Suppressor macrophage (primary cell): ENCODE measurements at places on chromosomes 3 and 15.

DNA sequence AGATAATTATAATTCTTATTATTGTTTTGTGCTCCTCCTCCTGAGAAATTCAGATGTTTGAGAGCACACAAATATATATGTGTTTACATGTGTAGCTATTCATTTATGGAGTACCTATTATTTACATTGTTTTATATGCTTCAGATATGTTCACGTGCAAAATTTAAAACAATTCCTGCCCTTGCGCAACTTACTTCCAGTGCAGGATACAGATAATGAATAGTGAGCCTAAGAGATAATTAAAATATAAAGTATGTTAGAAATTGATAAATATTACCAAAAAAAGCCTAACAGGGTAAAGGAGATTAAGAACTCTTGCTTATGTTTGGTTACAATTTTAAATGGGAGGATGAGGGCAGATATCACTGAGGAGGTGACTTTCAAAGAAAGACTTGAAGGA, 81.7 kb upstream of the DPH6 start:
- no peak for DNase-seq

GRCh38 chr3:8438507-8439079, 63.0 kb upstream of the LMCD1 start:
- DNase-seq: no peak

DNA sequence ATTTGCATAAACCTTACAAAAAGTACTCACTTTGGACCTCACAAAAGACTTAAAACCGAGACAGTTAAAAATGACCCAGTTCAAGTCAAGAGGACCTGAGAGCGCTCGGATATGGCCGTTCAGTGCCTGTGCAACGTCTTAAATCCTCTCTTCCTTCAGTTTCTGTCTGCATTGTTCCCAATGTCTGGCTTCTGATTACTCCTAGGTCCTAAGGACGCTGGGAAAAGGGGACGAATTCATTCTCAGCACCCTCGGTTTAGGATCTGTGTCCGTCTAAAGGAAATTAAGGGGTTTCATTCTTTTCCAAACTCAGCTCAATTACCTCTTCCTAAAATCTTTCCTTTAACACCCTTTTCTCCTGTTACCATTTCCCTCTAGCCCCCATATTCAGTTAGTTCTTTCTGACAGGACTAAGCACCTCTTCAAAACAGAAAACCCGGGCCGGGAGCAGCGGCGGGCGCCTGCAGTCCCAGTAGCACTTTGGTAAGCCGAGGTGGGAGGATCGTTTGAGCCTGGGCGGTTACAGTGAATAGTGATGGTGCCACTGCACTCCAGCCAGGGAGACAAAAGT, 970 bp downstream of the DPPA4 start:
- peak; percentile 63 for DNase-seq

DNA sequence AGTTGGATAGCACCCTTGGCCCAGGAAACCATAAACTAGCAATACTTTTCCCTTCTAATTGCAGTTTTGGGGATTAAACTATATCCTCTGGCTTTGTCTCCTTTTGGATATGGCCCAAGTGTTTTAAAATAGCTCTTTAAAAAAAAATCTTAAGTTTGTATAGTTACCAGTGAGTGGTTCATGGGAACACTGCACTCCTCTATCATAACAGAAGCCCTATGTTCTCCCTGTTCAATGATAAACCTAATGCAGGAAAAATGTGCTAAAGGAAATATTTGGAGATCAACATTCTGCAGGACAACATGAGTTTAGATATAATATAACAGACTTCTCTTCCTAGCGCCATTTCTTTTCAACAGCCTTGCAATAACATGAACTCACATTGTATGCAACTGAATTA, 13.1 kb downstream of the MRPL47 start:
- no peak for DNase-seq

DNA sequence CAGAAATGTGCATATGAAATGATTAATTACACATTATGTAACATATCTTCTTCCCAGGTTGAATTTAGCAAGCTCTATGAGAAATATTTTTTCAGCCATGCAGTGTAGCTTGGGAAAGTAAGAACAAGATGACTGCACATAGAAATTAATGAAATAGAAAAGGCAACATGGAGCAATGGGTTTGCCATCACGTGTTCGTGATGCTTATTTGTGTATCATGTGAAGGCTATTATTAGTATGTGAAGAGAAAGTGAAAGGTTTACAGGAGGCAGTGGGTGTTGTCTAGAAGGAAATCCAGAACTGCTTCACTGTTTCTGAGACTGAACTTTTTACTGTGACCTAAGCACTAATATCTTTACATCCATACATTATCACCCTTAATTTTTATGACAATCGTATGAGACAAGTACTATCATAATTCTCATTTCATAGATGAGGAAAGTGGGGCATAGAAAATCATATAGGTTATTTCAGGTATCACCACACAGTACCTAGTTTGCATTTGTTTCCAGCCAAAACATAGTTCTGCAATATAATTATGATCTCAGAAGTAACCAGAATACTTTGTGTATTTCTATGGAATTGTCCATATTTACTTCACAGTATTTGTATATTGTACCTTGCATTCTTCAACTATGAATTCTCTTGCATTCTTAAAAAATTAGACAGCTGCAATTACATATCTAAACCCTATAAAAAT, 14.9 kb downstream of the SERPINI1 start:
- DNase-seq: peak; percentile 80

- no peak for DNase-seq
These were observed 388.0 kb upstream of the LMCD1 start for GRCh38 chr3:8113626-8114025.

DNA sequence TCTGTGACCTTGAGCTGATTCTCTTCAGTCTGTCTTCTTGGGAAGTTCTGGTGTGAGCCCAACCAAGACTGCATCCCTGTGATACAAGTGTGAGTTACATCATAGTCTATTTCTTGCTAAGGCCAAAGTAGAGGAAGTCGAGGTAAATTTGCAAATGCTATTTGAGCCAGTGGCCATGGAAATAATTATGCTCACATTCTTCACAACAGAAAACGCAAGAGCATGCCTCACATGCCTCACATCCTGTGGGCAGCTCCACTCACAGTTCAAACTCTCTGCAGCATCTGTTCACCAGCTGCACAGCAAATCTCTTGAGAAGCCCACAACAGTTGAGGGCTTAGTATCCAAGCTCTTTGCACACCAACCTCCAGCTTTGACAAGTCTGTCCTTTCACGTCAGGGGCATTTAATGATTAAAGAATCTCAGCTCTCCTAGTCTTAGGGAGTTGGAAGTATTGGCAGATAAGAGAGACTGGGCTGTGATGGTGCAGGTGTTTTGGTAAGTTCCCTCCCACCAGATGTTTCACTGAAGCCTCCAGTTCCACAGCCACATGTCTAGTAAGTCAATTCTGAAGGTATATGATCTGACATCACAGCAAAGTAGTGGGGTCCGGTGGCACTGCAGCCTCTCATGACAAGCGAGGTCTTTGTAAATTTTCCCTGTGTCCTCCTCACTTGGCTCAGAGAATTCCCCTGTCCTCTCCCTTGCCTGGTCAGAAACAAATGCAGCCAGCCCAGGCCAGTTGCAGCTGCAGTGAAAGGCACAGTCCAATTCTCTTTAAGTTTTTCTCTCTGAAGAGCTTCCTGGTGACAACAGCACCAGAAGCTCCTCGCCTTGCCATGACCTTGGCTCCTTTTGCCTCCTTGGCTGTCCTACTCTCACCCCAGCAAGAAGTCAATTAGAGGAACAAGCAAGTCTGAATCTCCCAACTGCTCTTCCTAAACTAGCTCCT, 166.1 kb downstream of the SSR3 start:
- DNase-seq: no peak

GRCh38 chr3:194485881-194486539, 792 bp downstream of the ATP13A3 start:
- peak; percentile 51 for DNase-seq

- DNase-seq: no peak
These were observed 199.2 kb downstream of the CACNA2D3 start for GRCh38 chr3:54321520-54321919.

DNA sequence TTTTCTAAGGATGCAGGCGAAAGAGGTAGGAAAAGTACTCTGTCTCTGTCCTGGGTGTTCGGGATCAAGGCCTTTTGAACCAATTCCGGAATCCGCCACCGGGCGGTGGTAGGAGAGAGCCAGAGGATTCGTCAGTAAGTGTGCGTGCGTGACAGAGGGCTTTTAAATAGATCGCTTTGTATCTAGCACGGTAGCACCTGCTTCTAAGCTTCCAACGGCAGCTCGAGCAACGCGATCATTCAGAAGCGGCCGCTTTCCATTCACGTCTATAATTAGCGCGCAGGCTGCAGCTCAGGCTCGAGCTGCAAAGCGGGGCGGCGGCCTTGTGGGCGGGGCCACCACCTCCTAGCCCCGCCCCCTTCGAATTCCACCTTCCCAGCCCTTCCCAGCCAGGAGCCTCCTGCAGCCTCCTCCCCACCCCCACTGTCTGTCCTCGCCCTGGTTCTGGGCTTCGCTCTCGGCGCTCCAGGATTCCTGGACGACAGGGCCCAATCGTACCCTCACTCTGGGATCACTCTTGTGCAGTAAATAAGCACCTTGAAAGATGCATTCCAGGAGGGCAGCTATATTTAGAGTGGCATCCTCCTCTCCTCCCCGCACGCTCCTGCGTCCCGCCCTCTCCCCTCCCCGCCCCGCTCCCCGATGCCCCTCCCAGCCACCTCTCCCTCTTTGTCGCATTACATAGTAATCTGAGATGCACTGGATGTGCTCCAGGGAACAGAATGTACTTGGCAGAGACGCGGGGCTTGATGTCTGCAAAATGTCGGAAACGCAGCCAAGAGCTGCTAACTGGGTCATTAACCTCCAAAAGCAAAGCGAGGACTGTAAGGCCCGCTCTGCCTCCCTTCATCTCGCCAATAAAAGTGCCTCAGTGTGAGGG, 224.1 kb upstream of the TPRG1 start:
- DNase-seq: peak; percentile 84

- DNase-seq: peak; percentile 54
These were observed 43.0 kb downstream of the ZBTB38 start for GRCh38 chr3:141411251-141411771.

GRCh38 chr3:123739754-123740153, 144.4 kb downstream of the MYLK start:
- DNase-seq: no peak

DNA sequence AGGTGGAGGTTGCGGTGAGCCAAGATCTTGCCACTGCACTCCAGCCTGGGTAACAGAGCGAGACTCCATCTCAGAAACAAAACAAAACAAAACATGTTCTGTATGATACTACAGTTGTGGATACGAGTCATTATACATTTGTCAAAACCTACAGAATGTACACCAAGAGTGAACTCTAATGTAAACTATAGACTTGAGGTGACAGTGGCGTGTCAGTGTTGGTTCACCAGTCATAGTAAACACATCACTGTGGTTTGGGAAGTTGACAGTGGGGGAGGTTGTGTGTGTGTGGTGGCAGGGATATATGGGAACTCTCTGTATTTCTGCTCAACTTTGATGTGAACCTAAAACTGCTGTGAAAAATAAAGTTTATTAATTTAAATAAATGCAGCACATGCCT, 33.0 kb upstream of the GNB5 start:
- DNase-seq: peak; percentile 46

DNA sequence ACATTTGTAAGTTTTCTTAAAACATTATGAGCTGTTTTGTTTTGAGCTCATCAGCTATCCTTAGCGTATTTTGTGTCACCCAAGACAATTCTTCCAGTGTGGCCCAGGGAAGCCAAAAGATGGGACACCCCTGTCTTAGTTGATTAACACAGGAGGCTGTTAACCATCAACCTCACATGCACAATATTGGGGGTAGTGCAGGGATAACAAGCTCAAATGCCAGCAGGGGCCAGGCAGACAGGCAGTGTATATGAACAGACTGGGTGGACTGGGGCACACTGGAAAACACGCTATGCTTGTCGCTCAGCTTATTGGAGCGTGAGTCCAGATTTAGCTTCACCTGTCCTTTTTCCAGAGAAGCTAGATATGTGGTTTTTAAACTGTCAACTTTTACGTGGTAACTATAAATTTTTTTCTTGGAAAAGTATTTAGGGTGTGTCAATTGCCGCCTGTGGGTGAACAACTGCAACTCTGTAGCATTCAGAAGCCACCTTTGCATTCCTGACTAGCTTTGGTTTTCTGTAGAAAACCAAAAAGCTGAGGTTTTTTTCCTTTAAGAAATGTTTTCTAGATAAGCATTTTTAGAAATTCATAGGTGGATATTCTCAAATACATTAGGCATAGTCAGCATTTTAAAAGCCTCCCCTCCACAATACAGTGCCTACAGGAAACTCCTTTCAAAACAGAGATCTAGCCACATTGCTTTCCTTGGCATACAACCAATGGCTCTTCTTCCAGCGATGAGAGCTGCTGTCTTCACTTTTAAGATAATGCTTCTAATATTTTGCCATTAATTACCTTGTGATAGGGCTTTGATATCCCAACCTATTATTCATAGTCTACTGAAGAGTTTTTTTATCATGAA, 14.6 kb downstream of the PSMD6 start:
- no peak for DNase-seq

- DNase-seq: no peak
These were observed 82.1 kb downstream of the SMAD3 start for GRCh38 chr15:67147396-67147949.

GRCh38 chr15:68621535-68621934, 42.7 kb downstream of the CORO2B start:
- no peak for DNase-seq

- no peak for DNase-seq
These were observed 121.2 kb upstream of the RASGRP1 start for GRCh38 chr15:38685686-38686339.

- peak; percentile 61 for DNase-seq
These were observed 13.5 kb upstream of the TIPIN start for GRCh38 chr15:66369773-66370651.

DNA sequence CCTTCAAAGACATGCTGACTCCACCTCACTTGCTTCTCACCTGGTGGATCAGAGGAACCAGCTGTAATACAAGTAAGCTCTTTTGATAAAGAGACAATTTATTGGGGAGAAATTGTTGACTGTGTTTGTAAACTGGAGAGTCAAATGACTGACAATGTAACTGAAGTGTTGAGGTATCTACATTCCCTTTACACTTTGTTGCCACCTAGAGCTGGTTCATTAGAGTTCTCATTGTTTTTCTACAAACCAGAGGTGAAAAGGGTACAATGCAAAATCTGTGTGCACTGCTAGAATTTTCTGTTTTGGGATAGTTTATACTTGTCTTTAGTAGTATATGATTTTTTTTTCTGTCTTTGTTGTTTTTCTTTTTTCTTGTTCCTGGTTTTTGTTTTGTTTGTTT, 8.7 kb upstream of the LRRC58 start:
- DNase-seq: no peak
